ENCODE measurements at places on chromosomes 1 and 21. TPM values are rescaled to one million over a fixed set of nuclear protein-coding genes. Genes with fewer than 3 reads are reported as not detected.

DNA sequence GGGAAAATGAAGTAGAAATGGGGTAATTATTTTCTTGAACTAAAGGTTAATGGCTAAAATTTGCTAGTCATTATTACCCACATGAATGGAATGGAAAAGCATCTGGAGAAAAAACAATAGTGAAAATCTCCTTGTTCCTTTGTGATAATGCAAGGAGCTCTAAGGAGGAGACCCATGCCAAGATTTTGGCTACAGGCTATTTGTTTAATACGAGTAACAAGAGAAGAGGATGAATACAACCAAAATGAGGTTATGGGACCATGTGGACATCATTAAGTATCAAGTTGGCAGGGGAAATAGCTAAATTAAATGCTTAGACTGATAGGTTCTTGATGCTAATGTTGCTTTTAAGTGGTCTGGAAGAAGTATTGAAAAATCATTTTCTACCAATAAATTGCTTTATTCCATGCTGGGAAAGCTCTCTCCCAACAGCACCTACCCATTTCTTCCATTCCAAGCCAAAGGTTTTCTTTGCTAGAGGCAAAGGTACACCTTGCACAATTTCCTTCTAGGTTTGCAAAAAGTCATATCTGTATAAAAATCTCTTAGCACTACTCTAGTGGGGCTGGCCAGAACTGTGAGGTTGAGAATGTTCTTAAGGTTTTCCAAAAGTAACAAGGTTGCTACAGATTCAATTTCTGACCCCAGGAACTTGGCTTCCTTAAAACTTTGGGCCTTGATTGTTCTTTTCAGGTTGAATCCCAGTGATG is 100.2 kb downstream of the SMYD2 start:
- H3K36me3 ChIP-seq, result no peaks in the 10 kb centered on the region
- H3K27me3 ChIP-seq, result no peaks in the 10 kb centered on the region
- no peak overlapping the region for H3K27ac ChIP-seq

Gene PBX1
- 0.31 TPM for total RNA-seq

GRCh38 chr1:177873238-177873637 is 96.6 kb downstream of the SEC16B start:
- no peaks in the 10 kb centered on the region for H3K4me1 ChIP-seq
- H3K36me3 ChIP-seq, result no peaks in the 10 kb centered on the region
- no peak overlapping the region for H3K27ac ChIP-seq

DNA sequence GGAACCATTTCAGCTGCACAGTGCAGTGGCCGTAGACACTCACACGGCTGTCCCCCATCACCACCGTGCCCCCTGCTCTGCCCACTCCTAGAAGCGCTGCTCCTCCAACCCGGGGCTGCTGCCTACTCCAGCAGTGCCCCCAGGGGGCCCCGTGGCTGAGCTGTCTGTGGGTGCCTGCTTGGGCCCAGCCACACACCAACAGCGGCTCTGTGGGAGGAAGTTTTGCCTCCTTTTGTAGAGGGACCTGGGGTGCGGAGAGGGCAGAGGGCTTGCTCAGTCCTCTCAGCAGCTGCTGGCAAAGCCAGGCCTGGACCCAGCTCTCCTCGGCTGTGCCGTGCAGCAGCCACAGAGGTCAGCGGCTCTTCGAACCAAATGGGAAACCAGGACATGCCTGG is 11.4 kb upstream of the LRRC3 start:
- H3K36me3 ChIP-seq, result no peaks in the 10 kb centered on the region
- no peaks in the 10 kb centered on the region for H3K4me1 ChIP-seq
- no peak for DNase-seq

Gene KCNC4
- total RNA-seq, result 9.7 TPM

DNA sequence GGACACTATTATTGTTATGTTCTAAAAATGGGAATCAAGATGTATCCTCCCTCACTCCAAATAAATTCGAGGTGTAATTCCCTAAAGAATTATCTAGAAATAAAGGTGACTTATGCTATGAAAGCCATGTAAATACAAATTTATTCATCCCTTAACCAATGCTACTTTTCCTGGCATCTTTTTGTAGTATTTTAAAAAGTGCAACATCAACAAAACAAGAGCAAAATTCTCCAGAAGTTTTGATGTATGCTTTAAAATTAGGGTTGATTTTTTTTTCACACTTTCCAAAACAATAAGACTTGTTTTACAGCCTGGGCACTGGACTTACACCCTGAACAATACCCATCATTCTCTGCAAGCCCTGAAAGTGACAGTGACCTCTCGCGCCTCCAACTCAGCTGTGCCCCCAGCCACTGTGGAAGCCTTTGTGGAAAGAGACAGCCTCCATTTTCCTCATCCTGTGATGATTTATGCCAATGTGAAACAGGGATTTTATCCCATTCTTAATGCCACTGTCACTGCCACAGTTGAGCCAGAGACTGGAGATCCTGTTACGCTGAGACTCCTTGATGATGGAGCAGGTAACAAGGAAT is 21.4 kb upstream of the CLCA1 start:
- H3K36me3 ChIP-seq, result no peaks in the 10 kb centered on the region
- H3K27me3 ChIP-seq, result no peaks in the 10 kb centered on the region
- no peaks in the 10 kb centered on the region for H3K4me1 ChIP-seq
- no peak overlapping the region for H3K27ac ChIP-seq
- DNase-seq, result no peak

GRCh38 chr1:23187637-23188036 is 19.0 kb upstream of the LUZP1 start:
- H3K4me3 ChIP-seq, result no peak overlapping the region
- no peak for DNase-seq
- peaks cover 3% of the 10 kb centered on the region for H3K4me1 ChIP-seq
- H3K27ac ChIP-seq, result no peak overlapping the region
- H3K27me3 ChIP-seq, result peaks cover 2% of the 10 kb centered on the region
- H3K36me3 ChIP-seq, result no peaks in the 10 kb centered on the region

Gene FCRL5
- not detected for total RNA-seq

DNA sequence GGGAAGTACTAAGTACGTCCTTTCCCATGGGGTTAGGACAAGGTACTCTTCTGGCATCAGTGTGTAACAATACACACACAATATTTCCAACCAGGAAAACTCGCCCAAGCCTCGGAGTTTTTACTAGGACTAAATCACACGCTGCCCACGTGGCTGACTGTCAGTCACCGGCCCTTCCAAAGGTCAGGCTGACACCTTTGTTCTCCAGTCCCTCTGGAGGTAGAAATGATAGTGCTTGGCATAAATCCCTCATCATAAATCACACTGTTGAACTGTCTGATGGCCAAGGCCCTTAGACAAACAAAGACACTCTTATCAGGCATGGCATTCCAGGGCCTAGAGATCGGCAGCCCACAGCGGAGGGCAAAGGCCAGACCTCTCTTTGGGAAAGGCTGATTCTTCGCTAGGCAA is 16.9 kb upstream of the SLAMF9 start:
- DNase-seq, result no peak
- no peak overlapping the region for H3K27ac ChIP-seq
- peaks cover 13% of the 10 kb centered on the region for H3K27me3 ChIP-seq

DNA sequence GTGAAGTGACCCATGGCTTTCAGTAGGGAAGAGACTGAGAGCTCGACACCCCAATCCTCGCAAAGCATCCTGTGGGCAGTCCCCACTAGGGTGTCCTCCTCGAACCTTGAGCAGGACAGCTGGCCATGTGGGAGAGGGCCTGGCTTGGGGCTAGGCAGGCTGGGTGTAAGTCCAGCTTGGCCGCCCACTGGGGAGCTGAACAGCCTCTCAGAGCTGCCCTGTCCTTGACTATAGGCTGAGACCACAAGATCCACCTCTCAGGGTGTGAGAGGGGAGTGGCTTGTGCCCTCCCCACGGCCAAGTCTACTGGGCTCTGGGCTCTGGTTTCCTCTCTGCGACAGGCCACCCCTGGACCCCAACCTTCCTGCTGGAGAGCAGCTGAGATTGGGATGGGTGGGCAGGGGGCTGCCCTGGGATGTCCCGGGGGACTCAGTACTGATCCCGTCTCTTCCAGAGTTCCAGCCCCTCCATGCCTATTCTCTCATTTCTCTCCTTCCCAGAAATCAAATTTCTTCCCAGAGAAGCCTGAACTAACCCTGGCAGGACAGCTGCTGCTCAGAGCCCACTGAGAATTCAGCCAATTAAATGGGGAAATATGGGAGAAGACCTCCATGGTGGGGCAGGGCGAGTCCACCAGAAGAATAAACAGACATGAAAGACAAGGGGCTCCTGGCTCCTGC is 282.9 kb downstream of the PTPRU start:
- no peaks in the 10 kb centered on the region for H3K4me1 ChIP-seq
- H3K27ac ChIP-seq, result no peak overlapping the region
- no peak for DNase-seq

Data from activated naive CD4-positive, alpha-beta T cell treated with anti-CD3 and anti-CD28 coated beads for 36 hours (primary cell).